ENCODE measurements at places on chromosomes 7 and 10. TPM values are rescaled to one million over a fixed set of nuclear protein-coding genes. Genes with fewer than 3 reads are reported as not detected.

DENND11 gene
- 1.6 TPM for total RNA-seq

PRLHR gene
- total RNA-seq: not detected

NPC1L1 gene
- not detected for total RNA-seq

SGCE gene
- total RNA-seq: 135 TPM

MUC3A gene
- total RNA-seq: not detected

EBF3 gene
- total RNA-seq: under 0.01 TPM
